Lung microvascular endothelial cell (primary cell): ENCODE measurements at places on chromosomes 4 and X.

GRCh38 chrX:72122621-72123337 lies 8.9 kb downstream of the RTL5 start:
- no peak for DNase-seq

DNA sequence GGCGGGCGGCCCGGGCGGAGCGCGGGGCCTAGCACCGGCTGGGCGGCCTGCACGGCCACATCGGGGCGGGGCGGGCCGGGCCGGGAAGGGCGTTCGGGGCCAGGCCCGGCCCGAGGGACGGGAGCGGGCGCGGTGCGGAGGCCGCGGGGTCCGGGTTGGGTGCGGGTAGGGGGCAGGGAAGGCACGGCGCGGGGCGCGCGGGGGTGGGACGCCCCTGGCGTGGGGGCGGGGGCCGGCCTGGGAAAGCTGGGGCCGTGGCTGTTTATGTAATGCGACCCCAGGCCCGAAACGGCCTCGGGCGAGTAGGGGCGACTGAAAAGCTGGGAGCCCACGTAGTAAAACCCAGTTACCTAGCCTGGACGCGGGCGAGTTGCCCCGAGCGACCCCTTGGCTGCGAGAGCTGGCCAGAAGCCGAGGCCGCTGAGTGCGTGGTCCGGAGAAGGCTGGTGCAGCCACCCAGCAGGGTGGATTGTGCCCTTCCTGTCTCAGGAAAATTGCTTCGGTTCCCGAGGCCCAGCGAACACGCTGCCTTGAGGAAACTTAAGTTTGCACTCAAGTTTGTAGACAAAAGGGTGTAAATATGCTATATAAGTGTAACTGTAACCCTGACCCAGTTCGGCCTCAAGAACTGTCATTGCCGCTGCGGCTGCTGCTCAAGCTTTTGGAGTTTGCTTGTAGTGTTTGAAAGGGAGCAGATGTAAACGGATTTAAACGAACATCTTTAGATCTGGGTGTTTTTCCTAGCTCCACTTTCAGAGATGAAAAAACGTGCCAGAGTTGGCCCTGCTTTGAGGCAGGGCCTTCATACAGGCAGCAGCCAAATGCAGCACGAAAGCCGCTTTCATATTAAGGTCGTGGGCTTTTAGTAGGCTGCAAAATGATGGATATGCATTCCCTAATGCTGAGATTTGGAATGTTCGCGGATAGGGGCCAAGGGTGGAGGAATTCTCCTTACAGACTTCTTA lies 674 bp downstream of the SEC24B start:
- peak; percentile 56 for DNase-seq

GRCh38 chrX:153511784-153512500 lies 5.5 kb upstream of the ATP2B3 start:
- DNase-seq, result no peak

DNA sequence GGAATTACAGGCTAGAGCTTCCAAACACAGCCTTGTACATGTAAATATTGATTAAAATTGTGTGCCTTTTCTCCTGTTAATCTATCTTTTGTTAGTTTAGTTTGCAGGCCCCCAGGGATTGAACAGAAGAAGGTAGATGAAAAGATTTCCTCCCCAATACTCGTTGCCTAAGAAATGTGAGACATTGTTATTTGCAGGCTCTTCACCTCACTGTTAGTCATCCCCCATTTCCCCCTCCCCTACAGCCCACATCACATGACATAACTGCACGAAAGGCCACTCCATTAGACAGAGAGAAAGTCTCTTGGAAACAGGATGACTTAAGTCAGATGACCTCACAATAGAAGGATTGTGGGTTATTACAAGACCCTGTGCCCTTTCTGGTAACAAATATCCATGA lies 13.3 kb upstream of the MID1 start:
- peak; percentile 92 for DNase-seq

- peak; percentile 14 for DNase-seq
Measured at GRCh38 chr4:152106781-152107321, 346.0 kb upstream of the GATB start.

- DNase-seq, result no peak
Measured at GRCh38 chr4:188305690-188306089, 166.4 kb downstream of the TRIML1 start.

- no peak for DNase-seq
Measured at GRCh38 chr4:81746773-81747172, 275.1 kb upstream of the RASGEF1B start.

GRCh38 chr4:24472514-24473308 lies 111.6 kb downstream of the DHX15 start:
- peak; percentile 77 for DNase-seq

DNA sequence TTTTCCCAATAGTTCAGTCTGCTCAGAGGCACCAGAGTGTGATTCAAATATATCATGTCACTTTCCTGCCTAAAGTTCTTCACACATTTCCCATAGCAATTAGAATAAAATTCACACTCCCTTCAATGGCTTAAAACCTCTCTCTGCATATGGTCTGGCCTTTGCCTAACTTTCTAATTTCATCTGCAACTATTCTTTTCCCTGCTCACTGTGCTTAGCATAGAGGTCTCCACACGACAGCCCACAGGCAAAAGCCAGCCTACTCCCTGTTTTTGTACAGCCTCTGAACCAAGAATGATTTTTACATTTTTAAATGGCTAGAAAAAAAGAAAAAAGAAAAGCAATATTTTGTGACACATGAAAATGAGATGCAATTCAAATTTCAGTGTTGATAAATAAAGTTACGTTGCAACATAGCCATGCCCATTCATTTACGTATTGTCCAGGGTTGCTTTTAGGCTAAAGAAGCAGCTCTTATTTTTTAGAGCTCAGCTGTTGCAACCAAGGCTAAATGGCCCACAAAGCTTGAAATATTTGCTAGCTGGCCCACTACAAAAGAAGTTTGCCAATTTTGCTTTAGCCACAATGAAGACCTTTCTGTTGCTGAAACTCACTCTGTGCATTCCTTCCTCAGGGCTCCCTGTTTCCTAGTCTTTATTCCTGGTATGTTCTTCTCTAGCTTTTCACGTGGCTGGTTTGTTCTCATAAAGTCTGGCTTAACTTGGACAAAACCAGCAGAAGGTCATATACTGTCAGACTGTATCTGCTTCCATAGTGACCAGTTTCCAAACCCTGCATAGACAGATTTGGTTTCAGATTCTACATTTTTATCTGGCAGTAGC lies 26.6 kb upstream of the IRF2 start:
- DNase-seq, result no peak

- DNase-seq, result no peak
Measured at GRCh38 chr4:88352062-88352740, 26.5 kb upstream of the HERC6 start.

DNA sequence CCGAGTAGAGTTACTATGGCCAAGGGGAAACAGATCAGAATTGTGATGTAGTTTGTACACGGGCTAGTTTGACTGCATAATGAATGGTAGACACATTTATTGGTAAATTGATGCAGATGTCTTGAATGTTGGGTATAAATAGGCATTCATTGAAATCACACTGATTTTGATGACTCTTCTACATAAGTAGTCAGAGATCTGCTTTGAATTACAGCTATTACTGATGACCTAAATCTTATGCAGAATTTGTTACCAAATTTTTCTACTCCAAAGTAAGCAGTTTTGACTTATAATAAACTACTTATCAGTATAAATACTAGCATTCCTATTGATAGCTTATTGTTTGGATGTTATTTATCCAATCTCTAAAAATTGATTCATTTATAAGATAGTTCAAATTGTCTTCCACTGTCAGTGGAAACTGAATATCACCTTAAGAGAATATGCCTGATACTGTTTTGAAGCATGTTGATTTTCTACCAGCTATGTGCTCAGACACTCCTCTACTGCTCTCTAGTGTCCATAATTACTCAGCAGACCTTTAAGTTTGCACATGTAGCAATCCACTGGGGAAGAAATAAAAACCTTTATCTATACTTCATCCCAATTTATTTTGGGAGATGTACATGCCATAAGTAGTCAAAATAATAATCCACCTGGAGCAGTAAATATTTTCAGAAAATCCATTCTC lies 120.3 kb downstream of the RASL11B start:
- peak; percentile 68 for DNase-seq

- no peak for DNase-seq
Measured at GRCh38 chrX:15864629-15865028, 10.0 kb upstream of the AP1S2 start.

DNA sequence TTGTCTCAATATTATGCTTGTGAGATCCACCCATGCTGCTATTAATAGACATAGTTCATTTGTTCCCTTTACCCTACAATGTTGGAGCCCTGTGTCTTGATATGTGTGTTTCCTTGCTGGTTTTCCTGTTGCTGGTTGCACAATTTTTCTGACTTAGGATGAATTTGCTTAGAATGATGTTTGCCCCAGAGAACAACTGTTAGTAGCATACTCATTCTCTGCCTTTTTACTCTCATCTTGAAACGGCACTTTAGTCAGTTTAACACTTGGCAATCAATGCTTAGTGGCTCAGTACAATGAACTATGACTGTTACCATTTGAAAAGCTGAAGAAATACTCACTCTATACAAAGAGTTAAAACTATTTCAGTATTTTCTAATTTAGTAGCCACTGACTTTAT lies 158.8 kb upstream of the NDST4 start:
- DNase-seq, result no peak

- no peak for DNase-seq
Measured at GRCh38 chrX:113124693-113125092, 284.1 kb upstream of the AMOT start.

- no peak for DNase-seq
Measured at GRCh38 chr4:87068583-87069021, 133.8 kb downstream of the AFF1 start.

DNA sequence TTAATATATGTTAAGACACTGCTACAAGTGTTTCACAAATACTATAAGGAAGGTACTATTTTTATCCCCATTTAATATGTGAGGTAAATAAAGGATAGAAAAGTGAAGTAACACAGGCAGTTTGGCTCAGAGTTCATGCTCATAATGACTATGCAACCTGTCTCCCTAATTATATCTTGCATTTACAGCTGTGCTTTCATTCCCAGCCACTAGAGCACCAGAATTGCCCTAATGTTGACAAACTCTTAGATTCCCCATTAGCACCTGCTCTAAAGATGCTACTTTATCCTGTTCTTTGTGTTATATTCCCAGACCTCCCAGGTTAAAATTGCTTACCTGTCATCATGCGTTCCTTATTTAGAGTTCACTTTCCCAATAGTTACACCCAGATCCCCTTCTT lies 833.6 kb downstream of the CCSER1 start:
- DNase-seq, result no peak

- DNase-seq, result no peak
Measured at GRCh38 chr4:5477613-5478012, 230.7 kb downstream of the EVC2 start.

DNA sequence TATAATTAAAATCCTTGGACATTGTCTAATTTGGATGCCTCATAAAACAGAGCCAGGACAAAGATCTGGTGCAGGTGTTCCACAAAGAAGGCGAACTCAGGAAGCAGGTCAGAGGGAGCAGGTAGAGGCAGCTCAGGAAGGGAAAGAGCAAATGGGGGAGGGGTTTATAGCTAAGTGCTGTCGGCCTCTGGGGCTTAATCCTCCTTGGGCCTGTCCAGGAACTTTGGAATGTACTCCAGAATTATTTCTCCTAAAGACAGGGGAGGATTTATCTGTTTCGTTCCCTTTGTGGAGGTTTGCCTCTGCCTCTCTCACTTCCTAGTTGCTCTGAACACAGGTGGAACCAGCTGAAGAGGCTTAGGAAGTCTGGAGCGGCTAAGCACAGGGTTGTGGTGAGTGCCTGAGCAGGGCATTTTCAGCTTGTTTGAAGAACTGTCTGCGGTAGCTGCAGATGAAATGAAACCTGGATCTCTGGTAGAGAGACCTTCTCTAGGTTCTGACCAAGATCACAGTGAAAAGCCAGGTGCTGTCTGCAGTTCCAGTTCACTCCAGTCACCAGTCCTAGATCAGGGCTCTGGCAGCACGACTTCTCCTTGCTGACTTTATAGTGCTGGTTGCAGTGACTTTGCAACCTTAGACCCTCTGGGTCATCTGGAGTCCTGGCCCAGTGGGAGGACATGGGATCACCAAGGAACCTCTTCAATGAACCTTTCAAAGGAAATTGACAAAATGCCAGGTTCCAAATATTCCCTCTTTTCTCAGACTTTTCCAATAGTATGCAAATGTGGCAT lies 519.2 kb downstream of the PCDH10 start:
- DNase-seq, result no peak

DNA sequence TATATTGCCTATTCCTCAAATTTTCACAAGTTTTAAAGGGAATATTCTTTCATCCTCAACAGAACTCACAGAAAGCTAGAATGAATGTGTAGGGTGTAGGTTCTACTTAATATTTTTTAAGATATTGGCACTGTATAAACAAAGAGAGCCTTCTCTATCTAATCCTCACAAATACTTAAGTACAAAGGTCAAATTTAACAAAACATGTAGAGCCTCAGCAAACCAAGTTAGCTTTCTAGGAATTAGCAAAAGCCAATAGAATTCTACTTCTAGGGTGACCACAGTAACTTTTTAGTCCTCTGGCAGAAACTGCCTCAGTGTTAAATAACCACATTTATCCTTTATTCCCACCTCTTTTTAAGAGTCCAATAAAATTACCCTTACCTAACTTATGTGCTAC lies 19.3 kb downstream of the DHX15 start:
- no peak for DNase-seq
